H7 (cell line): ENCODE measurements at places on chromosomes 3 and 15. TPM values are rescaled to one million over a fixed set of nuclear protein-coding genes. Genes with fewer than 3 reads are reported as not detected.

- no peak for DNase-seq
These were observed 919.7 kb upstream of the CADM2 start for GRCh38 chr3:84039099-84039498.

DNA sequence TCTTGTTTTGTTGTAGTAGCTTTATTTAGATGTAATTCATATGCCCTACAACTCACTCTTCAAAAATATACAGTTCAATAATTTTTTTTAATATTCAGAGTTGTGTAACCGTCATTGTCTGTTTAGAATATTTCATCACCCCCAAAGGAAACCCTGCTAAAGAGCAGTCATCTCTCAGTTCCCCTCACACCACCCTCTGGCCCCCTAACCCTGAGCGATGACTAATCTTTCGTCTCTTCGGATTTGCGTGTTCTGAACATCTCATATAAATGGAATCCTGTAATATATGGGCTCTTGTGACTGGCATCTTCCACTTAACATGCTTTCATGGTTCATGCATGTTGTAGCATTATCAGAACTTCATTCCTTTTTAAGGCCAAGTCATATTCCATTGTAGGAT lies 183.8 kb downstream of the ATG7 start:
- no peak for DNase-seq

DNA sequence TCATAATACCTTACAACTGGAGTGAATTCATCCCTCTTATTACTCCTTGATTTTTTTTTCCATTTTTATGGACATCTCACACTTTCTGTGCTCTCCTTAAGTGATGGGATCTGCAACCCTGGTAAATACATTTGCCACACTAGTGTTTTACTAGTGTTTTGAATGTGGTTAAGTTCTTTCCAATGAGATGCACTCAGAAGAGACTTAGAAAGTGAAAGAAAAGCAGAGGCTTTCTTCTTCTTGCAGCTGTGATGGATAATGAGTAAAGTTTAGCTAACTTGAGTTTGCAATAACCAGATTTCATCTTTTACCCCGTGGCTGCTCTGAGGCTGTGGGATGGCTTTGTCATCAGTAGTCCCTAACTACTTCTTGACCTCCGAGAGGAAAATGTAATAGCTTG lies 1248.4 kb downstream of the NSUN3 start:
- DNase-seq: no peak

GRCh38 chr15:74365598-74366445 lies 1.6 kb downstream of the CYP11A1 start:
- DNase-seq: peak; percentile 85

DNA sequence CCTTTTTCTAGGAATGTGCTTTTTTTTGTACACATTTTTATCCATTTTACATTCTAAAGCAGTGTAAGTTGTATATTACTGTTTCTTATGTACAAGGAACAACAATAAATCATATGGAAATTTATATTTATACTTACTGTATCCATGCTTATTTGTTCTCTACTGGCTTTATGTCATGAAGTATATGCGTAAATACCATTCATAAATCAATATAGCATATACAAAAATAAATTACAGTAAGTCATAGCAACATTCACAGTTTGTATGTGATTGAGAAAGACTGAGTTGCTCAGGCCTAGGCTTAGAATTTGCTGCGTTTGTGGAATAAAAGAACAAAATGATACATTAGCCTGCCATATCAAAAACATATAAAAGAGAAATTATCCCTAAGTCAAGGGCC lies 16.5 kb downstream of the THBS1 start:
- DNase-seq: no peak

DNA sequence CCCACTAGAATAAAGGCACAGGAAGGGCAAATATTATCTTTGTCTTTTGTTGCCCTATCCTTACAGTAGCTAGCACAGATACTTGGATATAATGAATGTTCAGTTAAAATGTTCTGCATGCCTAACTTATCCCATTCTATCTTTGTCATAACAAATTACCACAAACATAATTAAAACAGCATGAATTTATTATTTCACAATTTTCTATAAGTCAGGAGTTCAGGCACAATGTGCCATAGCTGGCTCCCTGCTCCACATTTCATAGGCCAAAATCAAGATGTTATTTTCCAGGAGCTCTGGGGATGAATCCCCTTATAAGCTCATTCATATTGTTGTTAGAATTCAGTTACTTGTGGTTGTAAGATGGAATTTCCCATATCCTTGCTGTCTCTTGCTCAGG lies 975.5 kb downstream of the IGSF11 start:
- no peak for DNase-seq

DNA sequence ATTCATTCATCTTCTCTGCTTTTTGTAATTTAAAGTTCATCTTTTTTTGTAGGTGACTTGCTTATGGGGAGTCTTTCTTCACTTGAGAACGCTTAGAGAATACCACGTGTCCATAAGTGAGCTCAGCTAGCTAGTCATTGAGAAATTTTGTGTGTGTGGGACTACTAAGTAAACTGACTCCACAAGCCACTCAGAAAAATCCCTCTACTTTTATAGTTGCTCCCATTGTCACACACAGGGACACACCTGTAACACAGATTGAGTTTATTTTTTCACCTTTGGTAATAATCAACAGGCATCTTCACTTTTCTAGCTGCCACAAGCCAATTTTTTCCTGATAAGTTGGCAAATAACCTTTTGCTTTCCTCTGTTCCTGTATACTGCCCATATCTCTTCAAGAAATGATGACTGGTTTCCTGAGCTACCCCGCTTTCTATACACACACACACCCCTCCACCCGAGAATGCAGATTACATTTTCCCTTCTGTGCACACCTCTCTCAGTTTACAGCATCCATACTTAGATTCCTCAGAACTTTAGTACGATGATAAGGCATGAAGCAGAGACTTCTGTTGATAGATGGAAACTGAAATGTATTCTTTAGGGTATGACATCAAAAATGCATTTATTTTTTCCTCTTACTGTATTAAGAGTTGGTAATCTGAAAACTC lies 4.6 kb downstream of the TSC22D2 start:
- no peak for DNase-seq

- DNase-seq: no peak
These were observed 597.3 kb downstream of the ZIC1 start for GRCh38 chr3:148006508-148006907.

- DNase-seq: no peak
These were observed 1.1 kb downstream of the SEC11A start for GRCh38 chr15:84714821-84715220.

- DNase-seq: no peak
These were observed 24.7 kb upstream of the TM4SF4 start for GRCh38 chr3:149449799-149450198.

DNA sequence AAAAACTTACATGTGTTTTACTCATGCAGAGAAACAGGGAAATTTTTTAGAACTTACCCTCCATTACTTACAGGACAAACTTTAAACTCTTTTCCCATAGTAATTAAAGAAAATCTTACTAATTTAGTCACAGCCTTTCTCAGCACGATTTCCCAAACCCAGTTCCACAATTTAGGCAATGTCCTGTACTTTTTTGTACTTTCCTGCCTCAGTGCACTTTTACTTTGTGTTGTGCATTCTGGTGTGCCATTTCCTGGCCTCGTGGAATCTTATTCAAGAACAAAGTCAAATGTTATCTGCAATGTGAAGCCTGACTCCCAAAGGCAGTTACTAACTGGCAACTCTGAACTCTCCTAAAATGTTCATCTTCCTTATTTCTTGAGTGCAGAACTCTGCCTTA lies 1.9 kb downstream of the SLC33A1 start:
- DNase-seq: no peak

DNA sequence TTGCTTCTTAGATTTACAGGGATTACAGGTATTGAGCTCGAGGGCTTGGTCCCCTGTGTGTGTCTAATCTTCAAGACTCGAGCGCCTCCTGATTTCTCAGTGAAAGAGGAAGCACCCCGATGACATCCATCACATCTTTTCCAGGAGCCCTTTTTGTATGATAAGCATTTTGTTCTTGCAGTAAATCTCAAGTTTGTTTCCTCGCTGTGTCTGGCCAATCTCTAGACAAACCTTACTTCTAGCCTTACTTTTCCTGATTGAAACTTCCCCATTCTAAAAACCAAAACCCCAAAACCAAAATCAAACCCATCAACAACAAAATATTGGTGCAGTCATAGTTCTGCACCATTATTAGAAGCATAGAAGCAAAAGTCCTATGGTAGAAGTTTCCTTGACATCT lies 286.0 kb downstream of the NFKBIZ start:
- no peak for DNase-seq

GRCh38 chr15:72155003-72155621 lies 36.9 kb downstream of the SENP8 start:
- no peak for DNase-seq

DNA sequence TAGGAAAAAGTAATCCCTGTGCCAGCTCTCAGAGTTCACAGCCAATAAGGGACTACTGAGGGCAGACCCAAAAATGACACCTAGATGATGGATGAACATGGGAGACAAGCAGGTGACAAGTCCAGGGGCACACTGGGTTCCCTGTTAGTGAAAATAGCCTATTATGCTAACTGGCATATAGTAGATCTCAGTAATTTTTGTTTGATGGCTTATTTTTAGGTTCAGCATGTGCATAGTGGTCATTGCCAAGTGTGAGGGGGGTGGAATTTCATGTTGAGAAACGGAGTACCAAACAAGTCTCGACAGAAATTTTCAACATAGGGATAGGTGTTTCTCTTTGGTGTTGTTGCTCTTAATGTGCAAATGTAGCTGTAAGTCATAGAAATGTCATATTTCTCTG lies 6.4 kb upstream of the ITGB5 start:
- DNase-seq: no peak

DNA sequence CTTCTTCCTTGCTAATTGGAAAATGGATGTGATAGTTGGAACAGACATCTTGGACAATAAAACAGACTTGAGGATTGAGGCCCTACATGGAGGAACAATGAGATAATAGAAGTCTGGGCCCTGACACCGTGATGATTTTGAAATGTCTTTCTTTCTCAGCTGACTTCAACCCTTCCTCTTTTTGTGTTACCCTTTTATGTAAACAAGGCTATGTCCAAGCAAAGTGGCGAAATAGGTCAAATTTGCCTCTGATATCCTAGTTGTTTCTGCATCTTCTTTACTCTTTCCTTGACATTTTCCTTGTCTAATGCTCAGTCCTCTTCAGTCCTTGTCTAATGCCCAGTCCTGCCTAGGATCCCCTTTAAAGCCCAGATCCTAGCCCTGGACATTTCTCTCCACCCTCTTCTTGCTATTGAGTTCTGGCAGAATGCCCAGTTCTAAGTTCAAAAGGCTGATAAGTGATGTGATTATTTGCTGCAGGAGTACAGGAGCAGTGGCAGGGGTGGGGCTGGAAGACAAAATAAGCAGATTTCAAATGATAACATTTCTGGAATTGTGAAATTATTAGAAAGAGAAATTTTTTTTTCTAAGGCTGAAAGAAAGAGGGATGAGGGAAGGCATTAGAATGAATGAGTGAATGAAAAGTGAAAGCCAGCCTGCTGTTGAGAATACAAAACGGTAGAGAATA lies 6.5 kb upstream of the VPS8 start:
- DNase-seq: no peak

- peak; percentile 26 for DNase-seq
These were observed 330.2 kb downstream of the RORA start for GRCh38 chr15:60898896-60899295.

GRCh38 chr3:168801794-168802193 lies 706.1 kb upstream of the GOLIM4 start:
- no peak for DNase-seq

DNA sequence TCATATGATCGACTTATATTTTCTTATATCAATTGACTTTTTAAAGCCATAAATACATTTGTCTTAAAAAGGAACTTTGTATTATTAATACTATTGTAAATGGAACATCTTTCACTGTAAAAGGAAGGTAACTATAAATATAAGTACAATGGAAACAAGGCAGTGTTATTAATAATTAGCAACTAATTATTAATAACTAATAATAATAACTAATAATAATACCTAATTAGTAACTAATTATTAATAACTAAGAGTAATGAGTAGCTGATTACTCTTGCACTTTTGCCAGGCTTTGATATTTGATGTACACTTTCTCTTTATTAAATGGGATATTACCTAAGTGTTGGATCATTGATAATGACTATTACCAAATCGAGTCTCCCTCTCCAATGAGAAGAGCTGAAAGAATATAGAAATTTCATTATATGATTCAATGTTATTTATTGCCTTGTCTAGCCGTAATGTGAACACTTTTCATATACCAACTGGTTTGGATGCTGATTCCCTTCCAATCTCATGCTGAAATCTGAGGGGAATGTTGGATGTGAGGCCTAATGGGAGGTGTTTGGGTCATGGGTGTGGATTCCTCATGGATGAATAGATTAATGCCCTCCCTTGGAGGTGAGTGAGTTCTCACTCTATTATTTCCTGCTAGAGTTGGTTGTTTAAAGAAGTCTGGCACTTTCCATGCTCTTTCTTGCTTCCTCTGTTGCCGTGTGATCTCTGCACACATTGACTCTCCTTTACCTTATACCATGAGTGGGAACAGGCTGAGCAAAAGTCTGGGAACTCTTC lies 202.1 kb upstream of the ZBTB20 start:
- no peak for DNase-seq

Gene C3orf22
- total RNA-seq: not detected in 2 replicates

Gene WNT5A
- total RNA-seq: 11.5 and 15.7 TPM in 2 replicates

Gene ARGFX
- total RNA-seq: not detected in 2 replicates

Gene IL17RB
- total RNA-seq: 7.2 and 8.9 TPM in 2 replicates

Gene ECE2
- total RNA-seq: not detected in 2 replicates

Gene SHF
- total RNA-seq: 40.0 and 56.4 TPM in 2 replicates
